C1 segment of cervical spinal cord (tissue), 14 donors: ENCODE measurements at places on chromosomes 11 and 22.

- DNase-seq, result no peak
Observed at GRCh38 chr22:46851311-46851710, 88.9 kb downstream of the TBC1D22A start.

DNA sequence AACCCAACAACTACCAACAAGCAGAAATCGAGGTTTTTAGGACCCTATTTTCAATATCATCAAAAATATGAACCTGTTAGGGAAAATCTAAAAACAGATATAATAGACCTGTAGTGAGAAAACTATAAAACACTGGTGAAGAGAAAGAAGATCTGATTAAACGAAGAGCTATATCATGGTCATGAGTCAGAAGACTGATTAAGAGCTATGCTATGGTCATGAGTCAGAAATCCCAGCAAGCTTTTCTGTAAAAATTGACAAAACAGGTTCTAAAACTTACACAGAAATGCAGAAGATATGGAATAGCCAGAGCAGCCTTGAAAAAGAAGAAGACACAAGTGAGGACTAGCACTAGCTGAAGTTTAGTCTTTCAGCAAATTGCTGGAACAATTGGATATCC lies 345.0 kb downstream of the TBC1D22A start:
- DNase-seq, result no peak

GRCh38 chr11:75560644-75561043 lies 1.4 kb upstream of the SERPINH1 start:
- no peak for DNase-seq

DNA sequence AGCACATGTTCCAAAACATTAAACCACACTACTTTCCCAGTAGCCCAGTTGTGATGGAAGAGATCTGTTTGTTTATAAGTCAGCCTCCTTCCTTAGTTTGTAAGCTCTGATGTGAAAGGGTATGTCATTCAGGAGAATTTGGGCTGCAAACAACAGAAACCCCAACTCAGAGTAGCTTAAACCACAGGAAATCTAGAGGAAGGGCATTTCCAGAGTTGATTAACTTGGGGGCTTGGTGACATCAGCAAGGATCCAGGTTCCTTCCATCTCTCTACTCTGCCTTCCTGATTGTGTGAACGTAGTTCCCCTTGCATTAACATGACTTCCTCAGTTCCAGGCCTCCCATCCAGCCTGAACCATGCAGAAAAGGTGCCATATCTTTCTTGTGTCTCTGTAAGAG lies 6.5 kb upstream of the FJX1 start:
- no peak for DNase-seq

- DNase-seq, result no peak
Observed at GRCh38 chr11:134628426-134628825, 216.4 kb upstream of the B3GAT1 start.

DNA sequence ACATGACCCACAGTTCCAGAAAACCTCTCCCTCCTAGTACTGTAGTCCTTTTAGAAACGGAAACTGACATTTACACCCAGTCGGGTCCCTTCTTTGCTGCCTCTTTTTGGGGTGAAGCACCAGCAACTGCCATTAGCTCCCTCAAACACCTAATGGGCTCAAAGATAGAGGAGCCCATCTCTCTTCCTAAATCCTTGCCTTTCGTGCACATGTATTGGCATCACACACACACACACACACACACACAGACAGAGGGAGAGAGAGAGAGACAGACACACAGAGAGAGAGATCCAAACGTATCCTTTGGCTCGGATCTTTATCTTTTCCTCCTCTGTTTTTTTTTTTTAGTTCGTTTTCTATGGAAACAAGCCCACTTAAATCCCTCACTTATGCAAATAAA lies 716 bp downstream of the GRM5 start:
- DNase-seq, result no peak
